ENCODE measurements at places on chromosomes 12 and 14. TPM values are rescaled to one million over a fixed set of nuclear protein-coding genes. Genes with fewer than 3 reads are reported as not detected.

The CLBA1 gene
- 6.7 TPM for total RNA-seq

DNA sequence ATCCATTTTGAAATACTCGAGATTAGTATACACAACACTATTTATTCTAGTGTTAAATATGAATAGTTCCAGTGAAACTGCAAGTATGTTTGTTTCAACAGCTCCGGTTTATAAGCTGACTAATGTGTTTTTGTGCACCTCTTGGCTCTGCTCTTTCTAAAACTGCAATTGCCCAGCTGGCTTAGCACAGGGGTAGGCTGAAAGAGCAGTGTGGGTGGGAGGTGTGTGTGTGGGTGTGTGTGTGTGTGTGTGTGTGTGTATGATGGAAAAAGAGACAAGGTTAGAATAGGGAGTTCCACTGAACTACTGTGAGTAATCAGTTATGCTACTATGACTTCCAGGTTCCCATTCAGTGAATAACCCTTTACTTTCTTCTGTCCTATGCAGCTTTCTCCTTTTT lies 37.8 kb upstream of the DDHD1 start:
- DNase-seq = no peak
- no peak overlapping the region for H3K27ac ChIP-seq
- no peaks in the 10 kb centered on the region for H3K4me1 ChIP-seq
- H3K27me3 ChIP-seq = no peaks in the 10 kb centered on the region
- no peak overlapping the region for H3K4me3 ChIP-seq

The COCH gene
- total RNA-seq = 3.1 TPM

- no peaks in the 10 kb centered on the region for H3K36me3 ChIP-seq
- DNase-seq = no peak
- H3K4me3 ChIP-seq = no peak overlapping the region
- no peak overlapping the region for H3K27ac ChIP-seq
- no peaks in the 10 kb centered on the region for H3K4me1 ChIP-seq
Observed at GRCh38 chr14:35134329-35135123, 12.2 kb downstream of the PRORP start.

The FSCB gene
- total RNA-seq = not detected

GRCh38 chr12:6758506-6759095 lies 5.7 kb upstream of the MLF2 start:
- no peak for DNase-seq
- no peaks in the 10 kb centered on the region for H3K27me3 ChIP-seq
- no peak overlapping the region for H3K27ac ChIP-seq
- no peaks in the 10 kb centered on the region for H3K36me3 ChIP-seq
- H3K4me3 ChIP-seq = no peak overlapping the region

GRCh38 chr12:20350495-20350894 lies 17.8 kb upstream of the PDE3A start:
- peaks cover 6% of the 10 kb centered on the region for H3K4me1 ChIP-seq
- DNase-seq = no peak
- no peak overlapping the region for H3K4me3 ChIP-seq
- H3K36me3 ChIP-seq = no peaks in the 10 kb centered on the region
- H3K27me3 ChIP-seq = no peaks in the 10 kb centered on the region

GRCh38 chr12:78403136-78403535 lies 461.4 kb upstream of the SYT1 start:
- H3K27me3 ChIP-seq = no peaks in the 10 kb centered on the region
- H3K4me3 ChIP-seq = no peak overlapping the region
- no peaks in the 10 kb centered on the region for H3K36me3 ChIP-seq
- no peak for DNase-seq
- no peaks in the 10 kb centered on the region for H3K4me1 ChIP-seq
- H3K27ac ChIP-seq = no peak overlapping the region

The LIN7A gene
- 31.0 TPM for total RNA-seq

The FLRT2 gene
- total RNA-seq = 4.4 TPM

- H3K36me3 ChIP-seq = no peaks in the 10 kb centered on the region
- H3K27ac ChIP-seq = no peak overlapping the region
- DNase-seq = no peak
- H3K4me1 ChIP-seq = no peaks in the 10 kb centered on the region
- H3K4me3 ChIP-seq = no peak overlapping the region
Observed at GRCh38 chr12:46131732-46132469, 136.9 kb downstream of the SLC38A1 start.

The KRT5 gene
- not detected for total RNA-seq

DNA sequence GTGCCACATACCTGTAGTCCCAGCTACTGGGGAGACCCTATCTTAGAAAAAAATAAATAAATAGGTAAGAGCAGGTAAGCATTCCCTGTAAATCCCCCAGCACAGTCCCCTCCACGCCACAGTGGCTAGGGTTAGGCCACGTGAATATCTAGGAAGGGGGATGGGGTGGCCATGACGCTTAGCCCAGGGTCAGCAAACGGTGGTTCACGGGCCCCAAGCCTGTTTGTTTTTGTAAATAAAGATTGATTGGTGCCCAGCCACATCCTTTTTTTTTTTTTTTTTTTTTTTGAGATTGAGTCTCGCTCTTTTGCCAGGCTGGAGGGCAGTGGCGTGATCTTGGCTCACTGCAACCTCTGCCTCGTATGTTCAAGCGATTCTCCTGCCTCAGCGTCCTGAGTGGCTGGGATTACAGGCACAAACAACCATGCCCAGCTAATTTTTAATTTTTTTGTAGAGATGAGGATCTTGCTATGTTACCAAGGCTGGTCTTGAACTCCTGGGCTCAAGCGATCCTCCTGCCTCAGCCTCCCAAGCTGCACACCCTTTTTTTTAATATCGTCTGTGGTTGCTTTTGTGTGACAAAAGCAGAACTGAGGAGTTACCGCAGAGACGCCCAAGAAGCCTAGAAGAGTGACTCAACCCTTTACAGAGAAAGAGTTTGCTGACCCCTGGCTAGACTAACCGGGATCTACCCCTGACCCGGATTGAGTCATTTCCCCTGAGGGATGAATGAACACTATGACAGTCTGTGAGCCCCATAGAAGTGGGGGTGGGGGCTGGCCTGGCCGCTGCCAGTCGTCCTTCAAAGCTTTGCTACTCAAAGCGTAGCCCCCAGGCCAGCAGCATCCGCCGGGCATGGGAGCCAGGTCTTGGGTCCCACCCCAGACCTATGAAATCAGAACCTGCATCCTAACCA lies 113.7 kb upstream of the NCOR2 start:
- no peak for DNase-seq
- no peaks in the 10 kb centered on the region for H3K36me3 ChIP-seq
- no peaks in the 10 kb centered on the region for H3K27me3 ChIP-seq
- peak overlapping the region; percentile 80 for H3K27ac ChIP-seq
- H3K4me1 ChIP-seq = peaks cover 19% of the 10 kb centered on the region

- no peaks in the 10 kb centered on the region for H3K27me3 ChIP-seq
- no peak for DNase-seq
- H3K36me3 ChIP-seq = no peaks in the 10 kb centered on the region
- H3K4me1 ChIP-seq = peaks cover 3% of the 10 kb centered on the region
Observed at GRCh38 chr12:45675534-45675933, 54.0 kb upstream of the ARID2 start.

The RD3L gene
- not detected for total RNA-seq

DNA sequence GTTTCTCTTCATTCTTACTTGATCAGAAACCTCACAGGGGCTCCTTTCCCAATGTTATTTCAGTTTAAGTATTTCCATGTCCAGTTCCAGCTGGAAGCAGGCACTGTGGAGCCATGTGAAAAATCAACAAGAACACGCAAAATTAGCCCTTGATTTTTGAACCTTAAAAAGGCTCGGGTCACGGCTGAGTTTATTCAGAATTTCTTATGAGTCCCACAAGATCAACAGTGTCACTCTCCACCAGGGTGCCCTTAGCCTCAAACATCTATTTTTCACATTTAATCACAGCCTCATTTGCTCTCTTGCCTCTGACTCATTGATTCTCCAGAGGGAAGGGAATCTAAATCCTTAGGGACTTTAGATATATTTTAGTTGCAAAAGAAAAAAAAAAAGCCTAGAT lies 157.7 kb upstream of the AVPR1A start:
- H3K4me1 ChIP-seq = no peaks in the 10 kb centered on the region
- no peak overlapping the region for H3K27ac ChIP-seq
- H3K27me3 ChIP-seq = no peaks in the 10 kb centered on the region
- no peaks in the 10 kb centered on the region for H3K36me3 ChIP-seq
- no peak for DNase-seq
- no peak overlapping the region for H3K4me3 ChIP-seq

The ANKS1B gene
- 3.5 TPM for total RNA-seq

The RNASE2 gene
- not detected for total RNA-seq

- peak within 1 kb of the TSS; percentile 83 for H3K27ac ChIP-seq
- H3K4me1 ChIP-seq = peaks cover 30% of the 10 kb centered on the region
- peak; percentile 64 for DNase-seq
- H3K4me3 ChIP-seq = peak within 1 kb of the TSS; percentile 63
- H3K27me3 ChIP-seq = no peaks in the 10 kb centered on the region
Observed at GRCh38 chr12:26195250-26195640, at the start of gene SSPN. TSS of gene SSPN (plus strand) at chr12:26195573. CDS start at chr12:26195673, 100 bp downstream.

- no peaks in the 10 kb centered on the region for H3K27me3 ChIP-seq
- H3K27ac ChIP-seq = peak overlapping the region; percentile 74
- no peaks in the 10 kb centered on the region for H3K36me3 ChIP-seq
- no peak overlapping the region for H3K4me3 ChIP-seq
- DNase-seq = peak; percentile 80
- H3K4me1 ChIP-seq = peaks cover 33% of the 10 kb centered on the region
Observed at GRCh38 chr12:119692997-119693396, 25.1 kb downstream of the PRKAB1 start.

GRCh38 chr12:108838194-108839017 lies 19.0 kb downstream of the SSH1 start:
- peak overlapping the region; percentile 88 for H3K27ac ChIP-seq
- H3K36me3 ChIP-seq = peaks cover 3% of the 10 kb centered on the region
- no peak overlapping the region for H3K4me3 ChIP-seq
- peaks cover 36% of the 10 kb centered on the region for H3K4me1 ChIP-seq
- DNase-seq = peak; percentile 78

The PRICKLE1 gene
- total RNA-seq = 1.2 TPM

GRCh38 chr12:49304161-49304560 lies 9.2 kb downstream of the PRPH start:
- H3K4me1 ChIP-seq = no peaks in the 10 kb centered on the region
- no peaks in the 10 kb centered on the region for H3K36me3 ChIP-seq
- no peak for DNase-seq
- no peak overlapping the region for H3K27ac ChIP-seq
- H3K27me3 ChIP-seq = peaks cover 82% of the 10 kb centered on the region
- H3K4me3 ChIP-seq = no peak overlapping the region

The HRK gene
- not detected for total RNA-seq

- no peak overlapping the region for H3K4me3 ChIP-seq
- peaks cover 14% of the 10 kb centered on the region for H3K4me1 ChIP-seq
- DNase-seq = no peak
- H3K36me3 ChIP-seq = no peaks in the 10 kb centered on the region
Observed at GRCh38 chr14:52349731-52350130, 35.6 kb downstream of the PTGER2 start.

GRCh38 chr12:7797698-7798398 lies 8.6 kb downstream of the NANOG start:
- no peaks in the 10 kb centered on the region for H3K36me3 ChIP-seq
- no peak overlapping the region for H3K27ac ChIP-seq
- no peak for DNase-seq
- no peak overlapping the region for H3K4me3 ChIP-seq
- no peaks in the 10 kb centered on the region for H3K27me3 ChIP-seq
- H3K4me1 ChIP-seq = no peaks in the 10 kb centered on the region

DNA sequence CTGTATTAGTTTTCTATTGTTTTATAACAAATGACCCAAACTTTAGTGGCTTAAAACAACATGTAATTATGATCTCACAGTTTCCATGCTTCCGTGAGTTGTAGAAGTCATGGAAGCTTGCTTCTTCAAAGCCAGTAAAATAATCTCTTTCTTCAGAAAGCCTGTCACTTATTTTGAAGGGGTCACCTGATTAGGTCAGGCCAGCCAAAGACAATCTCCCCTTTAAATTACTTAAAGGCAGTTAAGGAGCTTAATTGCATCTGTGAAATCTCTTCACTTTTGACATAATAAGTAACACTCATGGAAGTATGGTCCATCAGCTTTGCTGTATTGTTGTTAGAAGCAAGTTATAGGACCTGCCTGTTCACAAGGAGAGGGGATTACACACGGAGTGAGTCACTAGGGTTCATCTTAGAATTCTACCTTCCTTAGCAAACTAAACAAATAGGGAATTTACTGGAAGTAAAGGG lies 89.8 kb downstream of the FAR2 start:
- no peak overlapping the region for H3K27ac ChIP-seq
- H3K4me1 ChIP-seq = peaks cover 31% of the 10 kb centered on the region
- no peaks in the 10 kb centered on the region for H3K27me3 ChIP-seq
- no peaks in the 10 kb centered on the region for H3K36me3 ChIP-seq
- no peak overlapping the region for H3K4me3 ChIP-seq
- no peak for DNase-seq

DNA sequence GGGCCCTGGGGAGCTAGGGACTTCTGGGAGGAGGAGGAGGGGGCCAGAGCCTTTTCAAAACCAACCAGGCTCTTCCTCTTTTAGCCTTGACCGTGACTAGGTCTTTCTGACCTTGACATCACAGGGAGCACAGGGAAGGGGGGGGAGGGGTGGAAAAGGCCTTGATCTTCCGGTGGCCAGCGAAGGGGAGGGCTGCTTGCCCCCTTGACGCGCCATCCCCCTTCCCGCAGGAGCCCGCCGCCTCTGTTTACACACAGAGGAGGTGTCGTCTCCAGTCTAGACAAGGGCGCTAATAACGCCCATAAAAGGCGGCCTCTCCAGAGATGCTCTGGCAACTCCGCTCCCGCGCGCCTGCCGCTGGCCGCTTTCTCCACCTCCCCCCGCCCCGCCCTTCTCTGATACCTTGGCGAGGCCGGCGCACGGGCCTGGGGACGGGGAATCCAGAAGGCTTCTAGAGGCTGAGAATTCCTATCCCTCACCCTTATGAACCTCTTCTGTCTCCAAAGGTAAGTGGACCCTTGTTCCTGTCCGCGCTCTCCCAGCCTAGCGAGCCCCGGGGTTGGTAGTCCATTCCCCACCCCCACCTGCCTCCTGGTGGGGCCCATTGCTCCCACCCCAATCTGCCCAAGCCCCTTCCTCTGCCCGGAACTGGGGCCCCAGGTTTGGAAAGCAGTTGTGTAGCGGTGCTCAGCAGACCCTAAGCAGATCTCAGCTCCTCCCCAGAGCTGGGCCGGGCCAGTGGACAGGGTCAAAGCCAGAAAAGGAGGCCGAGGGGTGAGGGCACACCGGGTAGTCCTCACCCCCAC lies 4.9 kb upstream of the HOXC12 start:
- no peaks in the 10 kb centered on the region for H3K4me1 ChIP-seq
- H3K4me3 ChIP-seq = no peak overlapping the region
- peaks cover 100% of the 10 kb centered on the region for H3K27me3 ChIP-seq
- no peaks in the 10 kb centered on the region for H3K36me3 ChIP-seq

- peaks cover 25% of the 10 kb centered on the region for H3K4me1 ChIP-seq
- DNase-seq = no peak
- H3K27me3 ChIP-seq = no peaks in the 10 kb centered on the region
- H3K27ac ChIP-seq = no peak overlapping the region
- H3K36me3 ChIP-seq = no peaks in the 10 kb centered on the region
- no peak overlapping the region for H3K4me3 ChIP-seq
Observed at GRCh38 chr12:91926848-91927247, 218.8 kb downstream of the BTG1 start.

The KCNH5 gene
- not detected for total RNA-seq

Data from transverse colon (tissue), 4 donors.